NCI-H1436 treated with DMSO at 0.1 percent for 48 hours (cell line): ENCODE measurements at places on chromosomes 12 and 14.

DNA sequence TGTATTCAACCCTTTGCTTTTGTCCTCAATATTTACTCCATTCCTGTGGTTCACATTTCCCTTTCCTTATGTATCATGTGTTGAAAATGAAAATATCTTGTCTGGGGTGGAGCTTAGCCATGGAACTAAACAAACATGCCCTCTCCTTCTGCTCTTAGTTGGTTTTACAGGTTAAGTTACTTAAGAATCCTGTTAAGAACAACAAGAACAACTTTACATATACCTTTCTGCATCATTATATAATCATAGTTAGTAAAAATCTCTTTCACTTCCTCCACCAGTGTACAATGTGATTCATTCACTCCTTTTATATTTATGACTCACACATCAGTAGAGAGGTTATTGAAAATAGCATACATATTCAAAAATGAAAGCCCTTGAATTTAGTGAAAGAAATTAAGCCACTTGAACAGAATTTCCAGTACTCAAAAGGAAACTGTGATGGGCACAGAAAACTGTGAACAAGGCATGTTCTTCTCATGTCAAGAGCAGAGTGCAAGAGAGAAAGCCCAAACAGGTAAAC, 307.7 kb downstream of the CCDC91 start:
- no peak for DNase-seq

DNA sequence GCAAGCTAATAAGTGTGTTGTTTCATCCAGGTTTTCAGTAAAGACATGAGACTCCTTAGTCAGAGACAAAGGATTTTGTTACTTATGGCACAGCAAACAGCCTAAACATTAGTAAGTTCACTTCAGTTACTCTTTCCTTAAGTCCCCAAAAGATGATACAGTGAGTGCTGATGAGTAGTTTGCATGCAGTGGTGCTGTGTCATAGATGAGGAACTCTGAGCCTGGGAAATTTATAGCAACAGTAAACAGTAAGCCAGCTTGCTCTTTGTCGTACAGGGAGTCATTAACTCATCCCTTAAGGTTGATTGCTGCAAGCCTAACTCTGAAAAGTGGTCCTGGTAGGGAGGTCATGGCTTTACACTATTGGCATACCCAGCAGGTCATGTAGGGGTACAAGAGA, 208.6 kb upstream of the OR4E1 start:
- DNase-seq: no peak

DNA sequence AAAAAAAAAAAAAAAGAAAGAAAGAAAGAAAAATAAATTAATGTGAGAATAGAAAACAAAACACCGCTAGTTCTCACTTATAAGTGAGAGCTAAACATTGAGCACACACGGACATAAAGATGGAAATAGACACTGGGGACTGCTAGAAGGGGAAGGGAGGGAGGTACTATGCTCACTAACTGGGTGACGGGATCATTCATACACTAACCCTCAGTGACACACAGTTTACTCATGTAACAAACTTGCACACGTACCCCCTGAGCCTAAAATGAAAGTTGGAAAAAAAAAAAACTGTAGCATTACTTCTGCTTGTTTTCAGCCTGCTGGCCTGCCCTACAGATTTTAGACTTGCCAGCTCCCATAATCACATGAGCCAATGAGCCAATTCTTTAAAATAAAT, 10.5 kb upstream of the PRMT5 start:
- no peak for DNase-seq

GRCh38 chr12:101891462-101891971, 14.1 kb downstream of the DRAM1 start:
- DNase-seq: no peak

DNA sequence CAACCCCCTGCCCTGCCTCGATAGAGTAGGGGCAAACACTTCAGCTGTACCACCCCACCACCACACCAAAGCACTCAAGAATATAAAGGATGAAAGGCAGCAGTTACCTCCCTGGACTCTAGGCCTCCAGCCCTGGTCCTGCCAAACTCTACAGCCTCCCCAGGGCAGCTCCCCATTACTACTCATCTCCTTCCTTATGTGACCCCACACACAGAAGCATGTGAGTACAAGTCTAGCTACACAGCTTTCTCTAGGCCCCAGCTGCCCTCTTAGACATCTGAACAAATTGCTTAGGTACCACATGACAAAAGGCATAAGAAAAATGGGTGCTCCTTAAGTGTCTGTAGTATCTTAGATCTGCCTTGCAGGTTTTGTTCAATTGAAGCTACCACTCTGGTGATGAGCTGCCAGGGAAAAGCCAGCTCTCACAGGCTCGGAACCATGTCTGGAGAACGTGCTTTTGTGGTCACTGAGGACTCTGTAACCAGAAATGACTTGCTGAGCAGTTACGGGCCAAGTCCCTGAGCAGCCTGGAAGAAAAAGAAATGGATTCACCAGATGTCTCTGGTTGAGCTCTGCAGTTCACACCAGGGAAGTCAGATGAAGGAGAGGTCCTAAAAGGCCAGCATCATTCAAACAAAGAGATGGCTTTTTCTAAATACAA, 32.8 kb downstream of the FMNL3 start:
- no peak for DNase-seq

DNA sequence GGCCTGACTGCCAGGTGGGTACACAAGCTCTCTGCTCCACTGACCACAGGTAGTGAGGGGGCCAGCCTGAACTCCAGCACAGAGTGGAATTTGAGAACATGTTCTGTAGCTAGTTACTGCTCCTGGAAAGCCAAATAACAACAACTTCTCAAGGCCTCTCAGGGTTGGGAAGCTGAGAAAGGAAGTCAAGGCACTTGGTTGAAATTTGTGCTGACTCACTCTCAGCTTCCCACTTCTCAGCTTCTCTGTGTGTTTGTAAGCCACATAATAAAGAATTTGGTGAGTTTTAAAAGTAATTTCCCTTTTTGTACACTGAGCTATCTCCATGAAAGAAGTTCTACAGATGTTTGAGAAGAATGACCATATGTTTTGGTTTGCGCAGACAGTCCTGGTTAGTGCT, 234.9 kb downstream of the KTN1 start:
- no peak for DNase-seq

DNA sequence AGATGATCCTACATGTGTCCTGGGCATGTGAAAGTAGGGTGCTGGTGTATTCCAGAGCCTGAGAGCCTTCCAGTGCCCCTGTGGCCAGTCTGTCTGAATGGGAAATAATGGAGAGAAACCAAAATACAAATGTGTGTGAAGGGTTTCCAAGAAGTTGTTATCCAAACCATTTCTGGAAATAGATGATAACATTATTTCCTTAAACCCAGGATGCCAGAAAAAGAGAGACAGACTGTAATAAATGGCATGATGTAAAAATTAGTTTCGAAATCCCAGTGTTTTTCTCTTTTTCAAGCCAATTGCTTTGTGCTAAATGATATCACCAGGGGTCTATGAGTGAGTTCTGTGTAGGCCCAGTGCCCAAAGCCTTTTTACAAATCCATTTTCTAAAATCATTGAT, 175.3 kb downstream of the PHLDA1 start:
- no peak for DNase-seq
